Osteoblast (primary cell): ENCODE measurements at places on chromosomes 11 and 22. TPM values are rescaled to one million over a fixed set of nuclear protein-coding genes. Genes with fewer than 3 reads are reported as not detected.

PHETA2 gene
- 23.9 and 26.2 TPM in 2 replicates for total RNA-seq

SPON1 gene
- total RNA-seq: 0.72 and 0.88 TPM in 2 replicates

ILK gene
- 151 and 176 TPM in 2 replicates for total RNA-seq

MYEOV gene
- 0.88 and 1.4 TPM in 2 replicates for total RNA-seq

OR51F1 gene
- not detected in 2 replicates for total RNA-seq

BTBD18 gene
- total RNA-seq: not detected in 2 replicates

GRCh38 chr22:40919446-40919845 lies 31.7 kb upstream of the RBX1 start:
- H3K27ac ChIP-seq: no peak overlapping the region
- H3K4me1 ChIP-seq: peaks cover 2% of the 10 kb centered on the region
- H3K36me3 ChIP-seq: peaks cover 48% of the 10 kb centered on the region
- no peak for DNase-seq

- DNase-seq: peak; percentile 67
- H3K4me1 ChIP-seq: peaks cover 4% of the 10 kb centered on the region
Observed at GRCh38 chr11:69427337-69427736, 54.1 kb upstream of the LINC01488 start.

DNA sequence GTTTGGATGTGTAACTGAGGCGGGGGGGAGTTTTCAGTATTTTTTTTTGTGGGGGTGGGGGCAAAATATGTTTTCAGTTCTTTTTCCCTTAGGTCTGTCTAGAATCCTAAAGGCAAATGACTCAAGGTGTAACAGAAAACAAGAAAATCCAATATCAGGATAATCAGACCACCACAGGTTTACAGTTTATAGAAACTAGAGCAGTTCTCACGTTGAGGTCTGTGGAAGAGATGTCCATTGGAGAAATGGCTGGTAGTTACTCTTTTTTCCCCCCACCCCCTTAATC lies 2.3 kb downstream of the MALAT1 start:
- H3K36me3 ChIP-seq: peaks cover 61% of the 10 kb centered on the region
- H3K4me1 ChIP-seq: peaks cover 21% of the 10 kb centered on the region
- no peak for DNase-seq
- H3K4me3 ChIP-seq: peak overlapping the region; percentile 86
- H3K27me3 ChIP-seq: no peaks in the 10 kb centered on the region

GRCh38 chr11:11798586-11799438 lies 43.0 kb upstream of the USP47 start:
- H3K36me3 ChIP-seq: no peaks in the 10 kb centered on the region
- no peak overlapping the region for H3K4me3 ChIP-seq
- H3K4me1 ChIP-seq: peaks cover 2% of the 10 kb centered on the region
- DNase-seq: peak; percentile 64

DNA sequence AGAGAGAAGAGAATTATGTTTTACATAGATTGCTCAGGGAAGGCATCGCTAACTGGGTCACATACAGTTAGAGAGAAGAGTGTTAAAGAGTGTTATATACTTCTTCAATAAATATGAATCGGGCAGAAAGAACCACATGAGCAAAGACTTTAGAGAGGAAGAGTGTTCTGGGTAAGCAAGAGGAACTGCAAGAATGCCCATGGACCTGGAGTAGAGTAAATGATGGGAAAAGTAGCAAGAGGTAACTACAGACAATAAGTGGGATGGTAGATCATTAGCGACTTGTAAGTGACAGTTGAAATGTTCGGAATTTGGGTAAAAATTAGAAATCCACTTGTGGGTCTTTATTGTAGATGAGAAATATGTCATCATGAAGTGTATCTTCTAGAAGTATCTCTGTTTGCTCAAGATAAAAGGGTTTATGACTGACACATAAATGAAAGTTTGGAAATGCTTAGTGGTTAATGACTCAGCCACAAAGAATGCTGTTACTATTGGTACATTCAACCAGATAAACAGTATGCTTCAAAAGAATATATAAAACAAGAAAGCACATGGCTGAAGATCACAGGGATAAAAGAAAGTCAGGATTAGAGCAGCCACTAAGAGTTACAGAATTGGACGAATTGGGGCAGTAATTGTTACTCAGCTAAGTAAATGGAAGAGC lies 229.3 kb downstream of the CASP12 start:
- DNase-seq: no peak
- no peaks in the 10 kb centered on the region for H3K4me1 ChIP-seq
- H3K27me3 ChIP-seq: no peaks in the 10 kb centered on the region
- H3K36me3 ChIP-seq: no peaks in the 10 kb centered on the region

DNA sequence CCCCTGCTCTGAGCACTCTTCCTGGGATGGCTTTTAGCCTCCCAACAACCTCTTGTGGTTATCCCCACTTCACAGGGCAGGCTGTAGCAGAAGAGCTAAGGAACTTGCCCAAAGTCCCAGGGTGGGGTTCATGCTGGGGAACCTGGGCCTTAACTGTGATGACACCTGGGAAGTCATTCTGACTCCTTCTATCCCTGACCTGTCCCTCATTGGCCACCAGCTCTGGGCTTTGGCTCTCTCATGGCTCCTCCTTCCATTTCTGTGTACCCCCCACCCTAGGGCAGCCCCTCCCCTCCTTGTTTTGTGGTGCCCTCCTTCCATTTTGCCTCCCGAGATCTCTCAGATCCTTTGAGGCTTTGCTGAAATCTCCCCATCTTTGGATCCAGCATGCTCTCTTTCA lies 2.7 kb downstream of the PPM1F start:
- DNase-seq: peak; percentile 9
- H3K27ac ChIP-seq: no peak overlapping the region
- H3K36me3 ChIP-seq: peaks cover 8% of the 10 kb centered on the region
- no peaks in the 10 kb centered on the region for H3K27me3 ChIP-seq
- no peak overlapping the region for H3K4me3 ChIP-seq

DNA sequence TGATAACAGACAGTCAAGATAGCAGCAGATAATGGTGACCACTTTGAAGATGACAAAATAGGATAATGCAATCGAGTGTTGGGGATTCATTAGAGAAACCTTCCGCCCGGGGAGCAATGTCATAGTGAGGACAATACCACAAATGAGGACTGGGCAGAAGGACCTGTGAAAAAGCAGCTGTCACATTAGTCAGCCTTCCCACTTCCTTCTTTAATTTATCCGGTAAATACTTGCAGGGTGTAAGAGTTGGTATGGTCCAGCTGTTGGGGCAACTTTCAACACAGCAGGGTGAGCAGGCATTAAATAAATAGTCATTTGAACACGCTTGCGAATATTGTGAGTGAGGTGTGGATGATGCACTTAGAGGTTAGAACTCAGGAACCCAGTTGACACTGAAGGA lies 132.5 kb upstream of the KIRREL3 start:
- H3K4me3 ChIP-seq: no peak overlapping the region
- no peaks in the 10 kb centered on the region for H3K4me1 ChIP-seq
- no peak overlapping the region for H3K27ac ChIP-seq
- no peaks in the 10 kb centered on the region for H3K36me3 ChIP-seq
- no peaks in the 10 kb centered on the region for H3K27me3 ChIP-seq
- DNase-seq: no peak

DNA sequence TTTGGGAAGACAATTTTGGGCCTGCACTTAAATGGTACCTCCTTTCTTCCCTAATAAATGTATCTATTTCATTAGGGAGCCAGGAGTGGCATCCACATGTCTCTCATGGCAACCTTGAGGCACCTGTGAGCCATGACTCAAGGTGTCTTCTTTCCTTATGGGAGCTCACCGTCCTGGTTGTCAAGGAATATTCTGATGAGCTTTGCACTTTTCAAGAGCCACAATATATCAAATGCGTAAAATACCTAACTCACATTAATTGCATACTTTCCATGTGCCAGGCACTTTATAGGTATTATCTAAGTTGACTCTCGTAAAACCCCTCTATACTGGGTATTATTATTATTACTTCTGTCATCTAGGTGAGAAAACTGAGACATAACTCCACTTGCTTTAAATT lies 32.5 kb downstream of the MUC15 start:
- no peak overlapping the region for H3K27ac ChIP-seq
- H3K36me3 ChIP-seq: no peaks in the 10 kb centered on the region
- H3K4me3 ChIP-seq: no peak overlapping the region
- H3K27me3 ChIP-seq: no peaks in the 10 kb centered on the region
- DNase-seq: no peak

- peaks cover 7% of the 10 kb centered on the region for H3K4me1 ChIP-seq
- no peaks in the 10 kb centered on the region for H3K27me3 ChIP-seq
- H3K36me3 ChIP-seq: no peaks in the 10 kb centered on the region
Observed at GRCh38 chr22:30262917-30263741, 3.5 kb downstream of the OSM start.

GRCh38 chr22:47064016-47064415 lies 301.6 kb downstream of the TBC1D22A start:
- no peaks in the 10 kb centered on the region for H3K4me1 ChIP-seq
- no peak overlapping the region for H3K4me3 ChIP-seq
- H3K27me3 ChIP-seq: no peaks in the 10 kb centered on the region
- H3K27ac ChIP-seq: no peak overlapping the region
- peak; percentile 66 for DNase-seq

GRCh38 chr11:532527-532985 lies 2.8 kb downstream of the HRAS start:
- H3K4me1 ChIP-seq: peaks cover 20% of the 10 kb centered on the region
- H3K36me3 ChIP-seq: peaks cover 13% of the 10 kb centered on the region
- DNase-seq: peak; percentile 78
- no peaks in the 10 kb centered on the region for H3K27me3 ChIP-seq
- H3K27ac ChIP-seq: no peak overlapping the region

- H3K4me3 ChIP-seq: no peak overlapping the region
- no peaks in the 10 kb centered on the region for H3K36me3 ChIP-seq
- H3K27ac ChIP-seq: peak overlapping the region; percentile 18
- DNase-seq: peak; percentile 99
- H3K27me3 ChIP-seq: peaks cover 24% of the 10 kb centered on the region
Observed at GRCh38 chr11:130413405-130414106, 14.9 kb downstream of the ADAMTS8 start.

DNA sequence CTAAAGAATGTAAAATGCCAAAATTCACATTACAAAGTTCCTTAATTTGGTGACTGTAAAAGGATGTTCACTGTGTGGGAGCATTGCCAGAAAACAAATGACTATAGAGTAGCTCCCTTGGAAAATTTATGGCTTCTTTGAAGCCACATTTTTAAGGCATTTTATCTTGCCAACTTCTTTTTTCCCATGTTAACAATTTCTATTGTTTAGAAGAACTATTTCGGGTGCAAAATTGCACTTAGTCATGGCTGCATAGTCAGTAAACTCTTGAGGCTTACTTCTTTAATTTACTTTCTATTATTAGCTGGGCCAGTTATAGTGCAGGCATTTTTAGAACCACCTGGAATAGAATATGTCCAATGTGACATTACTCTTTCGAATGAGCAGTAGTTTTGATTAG lies 515.3 kb downstream of the JRKL start:
- H3K4me3 ChIP-seq: no peak overlapping the region
- H3K27me3 ChIP-seq: no peaks in the 10 kb centered on the region
- no peak overlapping the region for H3K27ac ChIP-seq
- DNase-seq: no peak
- no peaks in the 10 kb centered on the region for H3K4me1 ChIP-seq
